ENCODE measurements at places on chromosomes 7 and 10.

DNA sequence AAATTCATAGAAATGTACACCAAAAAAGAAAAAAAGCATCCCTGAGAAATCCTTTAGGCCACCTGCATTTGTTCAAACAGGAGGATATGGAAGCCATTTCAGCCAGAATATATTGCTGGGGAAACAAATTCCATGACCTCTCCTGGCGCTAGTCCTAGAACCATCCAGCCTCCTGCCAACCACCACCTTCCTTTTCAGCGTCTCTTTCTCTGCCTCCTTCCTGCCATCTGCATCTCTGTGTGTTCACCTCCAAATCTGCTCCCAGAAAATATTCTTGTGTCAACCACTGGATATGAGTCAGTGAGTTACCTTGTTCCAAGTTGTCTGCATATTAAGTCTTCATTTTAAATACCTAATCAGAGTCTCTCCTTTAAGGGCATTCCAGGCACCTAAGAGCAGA lies 50.6 kb upstream of the NPY start:
- no peak for DNase-seq

- no peak for DNase-seq
These were observed 376.9 kb downstream of the LRRTM3 start for GRCh38 chr10:67302701-67303100.

GRCh38 chr7:131970602-131971001 lies 414.2 kb upstream of the PODXL start:
- DNase-seq, result no peak

DNA sequence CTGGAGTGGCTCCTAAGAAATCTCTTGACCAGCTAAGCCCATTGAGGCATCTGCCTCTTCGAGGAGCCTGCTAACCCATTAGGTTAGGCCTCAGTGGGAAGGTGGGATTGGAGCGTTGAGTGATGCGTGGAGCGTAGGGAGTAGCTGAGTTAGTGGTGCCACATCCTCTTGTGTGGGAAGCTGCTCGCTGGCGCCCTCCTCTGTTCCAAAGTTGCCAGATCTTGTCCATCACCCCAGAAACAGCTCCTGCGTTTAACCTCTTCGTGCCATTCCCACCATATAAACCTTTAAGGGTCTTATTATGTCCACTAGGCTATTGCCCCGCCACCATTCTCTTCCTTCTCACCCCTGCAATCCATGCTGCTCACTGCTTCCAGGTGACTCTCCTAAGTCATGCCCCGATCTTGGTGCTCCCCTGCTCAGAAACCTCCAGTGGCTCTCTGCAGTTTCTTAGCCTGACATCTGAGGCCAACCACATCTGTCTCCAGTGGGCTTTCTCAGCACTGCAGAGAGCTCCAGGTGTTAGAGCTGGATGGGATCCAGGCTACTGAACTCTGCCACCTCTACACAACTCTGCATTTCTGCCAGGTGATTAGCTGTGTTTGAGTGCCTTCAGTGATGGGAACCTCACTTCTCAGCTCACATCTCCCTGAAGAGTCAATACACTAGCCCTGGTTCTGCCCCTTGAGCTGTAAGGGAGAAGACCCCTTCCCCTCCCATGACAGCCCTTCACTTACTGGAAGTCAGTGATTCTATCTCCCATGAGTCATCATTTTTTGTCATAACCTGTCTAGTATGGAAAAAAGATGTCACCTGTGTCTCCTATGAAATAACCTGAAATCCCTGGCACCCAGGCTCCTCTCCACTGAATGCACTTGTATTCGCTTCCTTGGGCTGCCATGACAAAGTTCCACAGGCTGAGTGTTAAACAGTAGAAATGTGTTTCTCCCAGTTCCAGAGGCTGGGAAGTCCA lies 65.0 kb upstream of the FGFR2 start:
- no peak for DNase-seq

GRCh38 chr10:74058071-74058470 lies 60.2 kb downstream of the VCL start:
- DNase-seq, result no peak

DNA sequence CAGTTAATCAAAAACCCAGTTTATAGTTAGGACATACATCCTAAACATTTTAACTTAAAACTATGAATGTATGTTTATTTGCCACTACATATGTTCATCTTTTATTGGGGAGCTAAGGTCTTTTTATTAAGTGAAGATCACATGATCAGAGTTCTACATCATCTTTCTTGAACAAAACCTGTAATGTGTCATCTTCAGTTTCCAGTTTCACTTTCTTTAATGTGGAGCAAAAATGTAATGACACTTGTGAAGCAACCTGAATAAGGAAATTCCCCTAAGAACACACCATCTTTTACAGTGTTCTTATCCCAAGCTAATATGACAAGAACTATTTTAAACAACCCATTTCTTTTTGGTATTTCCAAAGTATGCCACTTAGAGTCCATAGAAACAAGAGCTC lies 166.7 kb upstream of the BET1 start:
- DNase-seq, result no peak

Data from prostate gland (tissue), 2 donors.